ENCODE measurements at places on chromosomes 12 and 14.

- no peak for DNase-seq
Observed at GRCh38 chr12:33180918-33181317, 258.7 kb downstream of the SYT10 start.

DNA sequence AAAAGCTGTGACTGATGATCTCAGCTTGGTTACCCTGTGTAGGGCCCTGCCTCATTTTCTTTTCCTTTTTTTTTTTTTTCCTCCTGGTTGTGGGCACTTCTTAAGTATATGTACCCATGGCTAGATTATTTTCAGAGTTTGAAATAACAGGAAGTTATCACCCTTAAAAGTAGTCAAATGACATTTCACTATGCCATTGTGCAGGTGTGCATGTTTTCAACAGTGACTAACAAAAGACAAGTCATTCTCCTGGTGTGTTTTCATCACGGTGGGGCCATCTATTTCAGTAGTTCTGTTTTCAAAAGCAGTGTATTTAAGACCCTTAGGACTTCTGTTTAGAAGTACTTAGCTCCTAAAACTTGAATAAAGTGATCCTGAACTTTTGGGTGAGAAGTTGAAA, 15.0 kb downstream of the GABARAPL1 start:
- DNase-seq: no peak

- no peak for DNase-seq
Observed at GRCh38 chr12:97132270-97132669, 225.2 kb downstream of the NEDD1 start.

- DNase-seq: no peak
Observed at GRCh38 chr12:100267603-100268281, 765 bp downstream of the SCYL2 start.

DNA sequence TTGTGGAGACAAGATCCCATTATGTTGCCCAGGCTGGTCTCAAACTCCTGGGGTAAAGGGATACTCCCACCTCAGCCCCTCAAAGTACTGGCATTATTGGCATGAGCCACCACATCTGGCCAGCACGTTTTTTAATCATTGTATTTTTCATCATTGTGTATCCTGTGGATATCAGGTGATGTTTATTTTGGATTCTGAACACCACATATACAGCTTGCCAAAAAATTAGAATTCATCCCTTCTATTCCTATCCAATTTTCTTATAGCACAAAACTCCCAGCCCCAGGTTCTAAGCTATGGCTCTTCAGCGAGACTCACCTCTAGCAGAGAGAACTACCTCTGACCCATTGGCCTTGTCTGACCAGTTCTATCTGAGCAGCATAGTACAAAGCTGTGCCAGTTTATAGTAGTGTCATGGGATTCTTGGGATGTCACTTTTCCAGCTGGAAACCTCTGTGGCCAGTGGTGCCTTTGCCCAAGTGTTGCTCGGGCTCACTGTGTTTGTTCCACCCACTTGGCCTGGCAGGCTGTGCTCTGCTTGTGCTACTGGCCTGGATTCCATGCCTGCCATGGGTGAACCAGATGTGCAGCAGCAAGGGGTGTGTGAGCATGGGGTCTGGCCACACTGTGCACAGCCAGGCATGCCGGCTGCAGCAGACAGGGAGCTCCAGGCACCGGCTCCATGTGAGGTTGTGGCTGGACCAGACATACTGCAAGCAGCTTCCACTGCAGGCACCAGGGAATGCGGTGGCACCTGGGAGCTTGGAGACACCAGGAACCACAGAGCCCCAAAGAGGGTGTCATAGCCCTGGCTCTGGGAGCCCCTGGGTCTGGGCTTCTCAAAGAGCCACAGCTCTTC, 37.2 kb downstream of the TIMELESS start:
- no peak for DNase-seq

DNA sequence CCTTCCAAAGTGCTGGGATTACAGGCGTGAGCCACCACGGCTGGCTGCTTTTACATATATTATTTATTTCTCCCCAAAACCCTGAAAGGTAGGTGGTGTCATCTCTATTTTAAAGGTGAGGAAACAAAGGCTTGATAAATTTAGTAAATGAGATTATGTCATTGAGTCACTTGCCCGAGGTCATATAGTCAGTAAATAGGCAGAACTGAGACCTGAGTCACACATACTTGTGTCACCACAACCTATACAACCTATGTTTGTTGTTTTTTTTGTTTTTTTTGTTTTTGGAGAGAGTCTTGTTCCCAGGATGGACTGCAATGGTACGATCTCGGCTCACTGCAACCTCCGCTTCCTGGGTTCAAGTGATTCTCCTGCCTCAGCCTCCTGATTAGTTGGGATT, 12.8 kb downstream of the TSFM start:
- DNase-seq: no peak

DNA sequence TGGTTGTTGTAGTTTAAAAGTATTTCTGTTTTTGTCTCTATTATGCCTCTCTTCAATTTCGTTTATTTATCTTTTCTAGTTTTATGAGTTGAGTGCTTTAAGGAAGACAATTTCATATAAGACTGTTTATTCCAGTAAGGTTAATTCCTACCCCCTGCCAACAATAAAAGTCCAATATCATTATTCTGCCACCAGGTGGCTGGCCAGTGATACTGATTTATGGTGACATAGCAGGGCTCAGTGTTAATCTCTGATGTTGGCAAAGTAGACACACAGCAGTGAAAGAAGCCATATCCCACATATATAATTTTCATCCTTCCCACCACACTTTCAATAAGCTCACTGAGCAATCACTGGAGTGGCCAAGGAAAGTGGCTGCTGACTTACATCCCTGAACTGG, 69.0 kb upstream of the BMP4 start:
- DNase-seq: no peak

DNA sequence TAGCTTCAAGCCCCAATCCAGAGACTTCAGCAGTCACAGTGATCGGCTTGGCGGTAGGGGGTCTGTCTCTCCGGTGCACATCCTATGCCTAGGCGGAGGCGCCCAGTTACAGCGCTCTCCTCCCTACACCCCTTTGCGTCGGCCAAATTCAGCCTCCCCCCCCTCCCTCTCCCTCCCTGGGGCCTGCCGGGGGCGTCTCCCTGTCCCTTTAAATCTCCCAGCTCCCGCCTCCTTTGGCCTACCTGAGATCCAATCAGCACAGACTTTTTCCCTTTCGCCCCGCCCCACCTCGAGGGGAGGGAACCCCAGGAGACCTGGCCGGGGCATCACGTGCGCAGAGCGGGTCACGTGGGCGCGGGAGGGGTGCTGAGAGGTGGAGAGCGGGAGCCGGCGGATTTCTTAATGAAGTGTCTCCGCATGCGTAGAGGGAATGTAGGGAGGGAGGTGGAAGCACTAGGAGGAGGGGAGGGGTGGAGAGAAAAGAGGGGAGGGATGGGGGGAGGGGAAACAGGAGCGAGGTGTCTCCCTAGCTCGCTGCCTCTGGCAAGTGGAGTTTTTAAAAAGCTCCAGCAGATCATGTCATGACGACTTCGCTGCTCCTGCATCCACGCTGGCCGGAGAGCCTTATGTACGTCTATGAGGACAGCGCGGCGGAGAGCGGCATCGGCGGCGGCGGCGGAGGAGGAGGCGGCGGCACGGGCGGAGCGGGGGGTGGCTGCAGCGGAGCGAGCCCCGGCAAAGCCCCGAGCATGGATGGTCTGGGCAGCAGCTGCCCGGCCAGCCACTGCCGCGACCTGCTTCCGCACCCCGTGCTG, at the start of gene HOXC13:
Gene HOXC13 (plus strand): TSS at position 506 of the 815 bp plus-strand sequence. CDS start 76 bp downstream, at position 582.
- DNase-seq: peak; percentile 55

- no peak for DNase-seq
Observed at GRCh38 chr12:24175284-24175683, 225.8 kb upstream of the SOX5 start.

DNA sequence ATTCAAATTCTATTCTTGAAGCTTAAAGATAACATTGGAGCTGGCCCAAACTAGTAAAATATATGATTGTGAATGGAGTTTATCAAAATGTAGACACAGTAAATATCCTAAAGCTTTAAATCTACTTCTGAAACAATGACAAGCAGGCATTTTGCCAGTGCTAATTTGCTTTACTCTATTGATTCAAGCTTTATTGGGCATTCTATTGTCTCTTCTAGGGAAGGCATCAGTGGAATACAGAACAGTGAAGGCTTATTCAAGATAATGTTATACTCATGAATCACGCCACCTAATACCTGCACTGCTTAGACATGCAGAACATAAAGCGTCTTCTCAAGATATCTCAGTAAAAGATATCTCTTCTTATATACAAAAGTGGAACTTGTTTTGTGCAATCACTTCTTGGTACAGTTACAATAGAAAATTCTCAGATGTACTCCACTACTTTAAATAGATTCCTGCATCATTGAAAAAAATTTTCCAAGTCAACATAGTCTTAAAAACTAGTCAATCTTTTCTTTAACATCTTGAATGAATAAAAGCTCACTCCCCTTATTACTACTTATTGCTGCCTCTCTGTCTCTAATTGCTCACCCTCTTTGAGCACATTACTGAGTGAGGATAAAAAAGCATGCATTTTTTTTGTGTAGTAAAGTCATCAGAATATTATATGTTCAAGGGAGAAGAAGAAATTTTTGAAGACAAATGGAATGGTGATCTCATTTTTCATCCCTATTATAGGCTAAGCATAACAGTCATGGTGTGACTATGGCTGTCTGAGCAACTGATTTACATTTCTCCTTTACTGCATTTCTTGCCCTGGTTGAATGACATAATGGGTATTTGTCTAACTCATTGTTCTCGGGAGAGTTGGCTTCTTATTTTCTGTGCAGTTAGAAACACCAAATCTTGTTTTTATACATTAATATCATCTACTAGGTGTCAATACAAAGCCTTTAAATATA, 98.0 kb upstream of the E2F7 start:
- no peak for DNase-seq

GRCh38 chr12:47378907-47379306, 299.1 kb upstream of the AMIGO2 start:
- no peak for DNase-seq

DNA sequence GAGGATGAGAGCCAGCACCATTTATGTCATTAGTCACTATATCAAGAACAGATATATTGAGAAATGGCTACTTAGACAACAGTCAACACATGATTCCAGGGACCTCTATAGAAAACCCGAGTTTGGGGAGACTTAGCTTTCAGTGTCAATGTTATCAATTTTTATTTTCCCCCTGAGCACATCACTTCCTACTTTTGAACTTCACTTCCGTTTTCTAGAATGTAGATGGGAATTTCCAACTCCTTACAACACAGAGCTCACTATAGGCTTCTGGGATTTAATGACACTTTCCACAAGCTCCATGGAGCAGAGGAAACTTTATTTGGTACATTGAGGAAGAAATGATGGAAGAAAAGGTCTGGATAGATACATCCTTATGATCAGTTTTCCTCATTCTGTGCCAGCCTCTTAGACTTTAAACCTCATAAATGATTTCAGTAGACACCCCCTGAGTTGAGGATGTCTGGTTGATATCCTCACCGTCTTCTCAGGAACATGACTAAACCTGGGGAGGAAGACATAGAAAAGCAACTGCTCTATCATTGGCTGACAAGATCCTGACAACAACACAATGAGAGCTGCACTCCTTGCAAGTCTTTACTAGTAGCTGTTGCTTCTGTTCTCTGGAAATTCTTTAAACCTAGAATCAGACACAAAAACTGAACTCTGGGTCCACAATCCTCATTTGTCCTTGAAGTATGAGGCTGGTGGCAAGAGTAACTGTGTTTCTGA, 449.4 kb upstream of the OR4E1 start:
- DNase-seq: no peak

DNA sequence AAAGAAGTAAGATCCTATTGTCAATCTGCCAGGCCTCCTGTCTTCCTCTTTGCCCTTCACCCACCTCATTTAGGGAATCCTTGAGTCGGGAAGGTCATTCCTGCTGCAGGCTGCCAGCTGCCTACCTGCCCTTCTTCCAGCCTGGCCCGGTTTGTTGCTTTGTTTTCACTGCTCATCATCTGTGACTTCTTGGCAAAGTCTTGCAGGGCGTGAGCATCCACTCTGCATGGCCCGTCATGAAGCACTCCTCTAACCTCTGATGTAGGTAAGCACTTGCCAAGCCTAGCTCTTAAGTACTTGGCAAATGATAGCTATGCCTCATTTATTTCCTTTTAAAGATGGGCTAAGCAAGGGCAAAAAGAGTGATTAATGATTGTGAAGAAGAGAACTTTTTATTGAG, 192.8 kb downstream of the NRXN3 start:
- peak; percentile 62 for DNase-seq

DNA sequence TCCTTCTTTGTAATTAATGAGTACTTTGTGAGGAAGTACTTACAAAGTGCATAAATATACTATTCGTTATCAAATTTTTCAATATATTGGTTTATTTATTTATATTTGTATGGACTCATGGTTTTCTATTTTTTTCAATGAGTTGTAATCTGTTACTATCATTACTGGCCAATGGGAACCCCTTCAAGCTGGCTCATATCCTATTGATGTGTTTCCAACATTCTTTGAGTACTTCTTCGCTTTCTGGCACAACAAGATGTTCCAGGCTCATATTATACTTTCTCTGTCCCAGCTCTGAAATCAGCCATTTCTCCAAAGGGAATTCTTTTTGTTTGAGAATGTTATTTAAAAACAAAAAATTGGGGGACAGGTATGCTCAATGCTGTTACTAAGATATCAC, 17.5 kb downstream of the YBX3 start:
- DNase-seq: no peak

GRCh38 chr12:40762072-40762471, 69.8 kb downstream of the CNTN1 start:
- DNase-seq: no peak

GRCh38 chr12:54425702-54426101, 6.6 kb upstream of the ITGA5 start:
- DNase-seq: no peak

DNA sequence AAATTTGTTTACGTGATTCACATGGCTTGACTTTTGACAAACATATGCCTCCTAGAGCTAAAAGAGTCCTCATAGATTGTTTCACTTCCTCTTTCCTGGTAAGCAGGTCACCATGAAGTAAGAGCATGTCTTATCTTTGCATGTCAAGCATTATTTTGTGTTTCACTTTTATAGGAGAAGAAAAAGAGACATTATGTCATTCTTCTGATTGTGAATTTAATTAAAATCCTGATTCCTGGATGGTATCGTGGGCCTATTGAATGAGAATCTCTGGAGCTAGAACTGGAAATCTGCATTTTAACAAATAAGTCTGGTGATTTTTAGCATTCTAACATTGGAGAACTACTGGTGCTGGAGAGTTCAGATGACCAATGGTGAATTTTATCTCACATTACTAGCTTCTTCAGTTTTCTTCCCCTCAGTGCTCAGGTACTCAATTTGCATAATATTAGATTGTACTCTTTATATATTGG, 218.6 kb upstream of the ATP2B1 start:
- DNase-seq: no peak

- DNase-seq: no peak
Observed at GRCh38 chr14:95885278-95885677, 8.6 kb downstream of the TUNAR start.

- no peak for DNase-seq
Observed at GRCh38 chr12:54368025-54368708, 3.9 kb upstream of the GPR84 start.

GRCh38 chr14:103019826-103020225, 37.5 kb downstream of the CDC42BPB start:
- no peak for DNase-seq

GRCh38 chr12:47881051-47881450, 23.7 kb downstream of the VDR start:
- DNase-seq: no peak

All from NCI-H2029 (cell line).